Activated CD4-positive, alpha-beta T cell treated with anti-CD3 and anti-CD28 coated beads, Interleukin-2, Interleukin-6, amounts not matched to agents 100 ng/mL and 50 ng/mL, durations not matched to agents 16 hours and 8 hours (primary cell): ENCODE measurements at places on chromosomes 2 and 18.
A peak's percentile ranks its signal among the peaks of the same experiment; 100 is the strongest.

DNA sequence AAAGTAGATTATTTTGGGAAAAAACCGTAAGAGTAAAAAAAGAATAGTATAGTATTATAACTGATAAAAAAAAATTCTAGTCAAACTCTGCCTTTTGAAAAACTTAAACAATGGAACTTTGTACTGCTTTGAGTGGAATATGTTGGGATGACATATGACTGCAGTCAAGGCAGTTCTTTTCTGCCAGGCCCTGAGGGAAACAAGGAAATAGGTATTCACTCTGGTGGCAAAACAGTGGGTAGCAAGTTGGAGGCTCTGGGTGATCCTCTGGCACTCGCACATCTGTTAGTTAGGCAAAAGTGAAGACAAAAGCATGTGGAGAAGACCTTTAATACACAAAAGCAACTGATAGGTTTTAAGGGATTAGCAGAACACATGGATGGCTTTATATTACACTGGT, 102.2 kb downstream of the ARHGEF33 start:
- no peak for DNase-seq

- peak; percentile 44 for DNase-seq
These were observed 756 bp upstream of the OST4 start for GRCh38 chr2:27071990-27072830.

DNA sequence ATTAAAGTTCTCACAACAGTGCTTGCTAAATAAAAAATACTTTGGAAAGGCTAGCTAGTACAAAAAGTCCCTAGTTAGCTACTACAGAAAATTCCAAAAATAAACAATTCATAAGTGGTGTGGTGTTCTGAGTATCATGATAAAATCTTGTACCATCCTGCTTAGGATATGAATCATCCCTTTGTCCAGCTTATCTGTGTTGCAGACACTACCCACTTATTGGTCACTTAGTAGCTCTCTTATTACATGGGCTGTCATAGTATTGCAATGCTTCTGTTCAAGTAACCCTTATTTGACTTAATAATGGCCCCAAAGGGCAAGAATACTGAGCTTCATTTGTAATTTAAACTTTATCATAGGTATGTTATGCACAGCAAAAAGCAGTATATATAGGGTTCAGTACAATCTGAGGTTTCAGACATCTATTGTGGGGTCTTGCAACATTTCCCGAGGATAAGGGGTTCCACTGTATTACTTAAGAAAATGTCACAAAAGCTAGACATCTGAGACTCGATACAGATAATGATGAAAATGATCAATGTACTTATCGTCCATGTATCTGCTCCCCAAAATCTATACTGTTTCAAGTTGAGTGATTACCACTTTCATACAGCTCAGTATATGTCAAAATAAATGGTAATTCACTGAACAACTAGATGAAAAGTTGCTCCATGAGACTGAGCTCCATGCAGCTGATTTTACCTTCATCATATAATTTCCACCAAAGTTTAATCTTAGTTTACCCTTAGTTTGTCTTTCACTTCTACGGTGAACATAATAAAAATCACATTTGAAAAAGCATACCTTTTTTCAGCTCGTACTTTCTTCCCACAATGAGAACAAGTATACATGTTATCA, 93.8 kb downstream of the C2orf74 start:
- no peak for DNase-seq

DNA sequence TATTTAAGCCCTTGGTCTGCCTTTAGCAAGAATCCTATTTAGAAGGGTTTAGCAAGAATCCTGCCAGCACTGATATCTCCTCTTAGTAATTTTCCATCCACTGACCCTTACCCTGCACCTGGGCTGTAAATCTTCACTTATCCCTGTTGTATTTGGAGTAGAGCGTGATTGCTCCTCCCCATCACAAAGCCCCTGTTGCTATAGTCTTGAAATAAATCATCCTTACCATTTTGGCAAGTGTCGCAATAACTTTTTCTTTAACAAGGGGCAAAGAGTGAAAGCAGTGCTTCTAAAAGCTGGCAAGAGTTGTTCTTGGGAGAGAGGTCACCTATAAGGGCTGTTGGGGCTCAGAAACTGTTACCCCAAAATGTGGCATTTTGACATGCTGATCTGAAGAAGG, 3.7 kb upstream of the SCTR start:
- DNase-seq: no peak
